Fibroblast of villous mesenchyme (primary cell): ENCODE measurements at places on chromosomes 7 and 10. TPM values are rescaled to one million over a fixed set of nuclear protein-coding genes. Genes with fewer than 3 reads are reported as not detected.

EGR2 gene
- total RNA-seq: 1.7 and 1.9 TPM in 2 replicates

PSMG3 gene
- 24.6 and 30.9 TPM in 2 replicates for total RNA-seq

TMEM176B gene
- total RNA-seq: 0.43 TPM in 1 of 2 replicates, not detected in the other

KLF14 gene
- total RNA-seq: under 0.01 TPM in 2 replicates

TRRAP gene
- total RNA-seq: 18.7 and 20.3 TPM in 2 replicates

GIMAP6 gene
- not detected in 2 replicates for total RNA-seq

CYP3A7 gene
- total RNA-seq: not detected in 2 replicates

P4HA1 gene
- 183 and 323 TPM in 2 replicates for total RNA-seq

CFAP46 gene
- under 0.01 and 0.32 TPM in 2 replicates for total RNA-seq

CLCN1 gene
- total RNA-seq: under 0.01 TPM in 2 replicates
